ENCODE measurements at places on chromosomes 3 and 15.

GRCh38 chr3:189278221-189278620, 106.5 kb downstream of the TPRG1 start:
- no peak for DNase-seq

GRCh38 chr3:179812096-179812382, 159.2 kb downstream of the USP13 start:
- DNase-seq, result no peak

DNA sequence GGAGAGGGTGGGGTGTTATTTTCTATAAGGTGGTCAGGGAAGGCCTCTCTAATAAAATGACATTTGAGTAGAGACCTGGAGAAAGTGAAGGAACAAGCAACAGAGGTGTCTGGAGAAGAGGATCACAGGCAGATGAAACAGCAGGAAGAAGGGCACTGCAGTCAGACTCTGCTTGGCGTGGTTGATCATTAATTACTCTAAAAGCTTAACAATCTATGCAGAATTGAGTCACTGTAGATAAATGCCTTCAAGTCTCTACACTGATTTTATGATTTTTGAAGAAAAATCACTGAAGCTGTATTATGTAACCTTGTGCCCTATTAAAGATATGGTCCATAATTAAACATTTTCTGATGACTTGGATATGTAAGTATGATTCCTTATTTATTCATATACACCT, 114.2 kb downstream of the TNIK start:
- DNase-seq, result no peak

DNA sequence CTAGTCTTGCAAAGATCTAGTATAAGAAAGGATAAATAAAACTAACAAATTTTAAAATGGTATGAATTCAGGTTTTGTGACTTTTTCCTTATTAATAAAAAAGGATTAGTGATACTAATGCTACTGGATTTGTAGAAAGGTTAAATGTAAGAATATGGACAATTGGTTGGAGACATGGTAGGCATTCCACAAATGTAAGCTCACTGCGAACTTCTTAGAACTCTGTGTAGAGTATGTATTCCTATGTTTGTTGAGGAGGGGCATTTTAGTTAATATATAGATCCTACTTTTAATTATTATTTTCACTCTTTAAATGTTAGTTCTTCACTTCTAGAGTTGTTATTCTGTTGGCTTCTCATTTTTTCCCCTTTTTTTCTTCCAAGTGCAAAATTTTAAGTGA, 414.3 kb downstream of the RBMS3 start:
- DNase-seq, result no peak

GRCh38 chr15:78369161-78369560, 29.0 kb downstream of the CRABP1 start:
- DNase-seq, result no peak

DNA sequence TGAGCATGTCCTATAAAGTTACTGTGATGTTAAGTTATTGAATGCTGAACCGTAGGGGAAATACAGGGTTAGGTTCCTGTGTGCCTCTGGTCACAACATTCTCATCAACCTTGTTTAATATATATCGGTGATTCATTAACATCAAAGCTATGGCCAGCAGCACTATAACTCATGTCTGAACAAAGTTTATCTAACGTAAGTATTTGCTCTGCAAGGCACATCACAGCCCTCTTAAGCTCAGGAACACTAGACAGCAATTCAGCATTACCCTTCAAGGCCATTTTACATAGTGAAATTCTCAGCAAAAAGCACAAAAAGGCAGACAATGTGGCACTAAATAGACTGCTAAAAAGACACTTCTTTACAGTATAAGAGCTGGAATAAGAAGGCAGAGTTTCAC, 48.2 kb upstream of the FNDC3B start:
- DNase-seq, result no peak

DNA sequence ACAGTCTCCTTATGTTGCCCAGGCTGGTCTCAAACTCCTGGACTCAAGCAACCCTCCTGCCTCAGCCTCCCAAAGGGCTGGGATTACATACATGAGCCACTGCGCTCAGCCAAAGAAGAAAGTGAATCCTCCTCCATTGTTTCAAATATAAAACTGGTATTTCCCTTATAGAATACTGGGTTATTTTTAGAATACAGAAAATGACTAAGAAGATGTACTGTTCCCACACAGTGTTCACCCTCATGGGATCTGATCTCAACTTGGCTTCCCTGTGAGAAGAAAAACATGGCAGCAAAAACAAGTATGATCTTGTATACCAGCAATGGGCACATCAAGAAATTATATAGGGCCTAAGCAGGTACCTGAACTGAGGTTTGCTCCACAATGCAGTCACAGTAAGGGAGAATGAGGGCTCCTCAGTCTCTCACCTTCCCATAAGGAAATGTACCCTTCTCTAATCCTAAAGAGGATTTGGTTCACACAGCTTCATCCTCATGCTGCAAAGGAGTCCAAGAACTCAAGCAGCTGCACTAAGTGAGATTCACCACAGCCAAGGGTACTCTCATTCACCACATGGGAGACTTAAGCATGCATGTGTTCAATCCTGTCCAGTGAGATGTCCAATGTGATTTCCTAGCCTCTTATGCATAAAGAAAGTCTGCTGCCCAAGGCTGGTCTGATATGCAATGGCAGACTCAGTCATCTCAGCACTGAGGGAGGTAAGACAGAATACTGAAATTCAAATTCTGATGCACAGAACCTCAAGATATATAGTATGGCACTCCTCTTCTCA, 25.8 kb downstream of the USP4 start:
- DNase-seq, result no peak

DNA sequence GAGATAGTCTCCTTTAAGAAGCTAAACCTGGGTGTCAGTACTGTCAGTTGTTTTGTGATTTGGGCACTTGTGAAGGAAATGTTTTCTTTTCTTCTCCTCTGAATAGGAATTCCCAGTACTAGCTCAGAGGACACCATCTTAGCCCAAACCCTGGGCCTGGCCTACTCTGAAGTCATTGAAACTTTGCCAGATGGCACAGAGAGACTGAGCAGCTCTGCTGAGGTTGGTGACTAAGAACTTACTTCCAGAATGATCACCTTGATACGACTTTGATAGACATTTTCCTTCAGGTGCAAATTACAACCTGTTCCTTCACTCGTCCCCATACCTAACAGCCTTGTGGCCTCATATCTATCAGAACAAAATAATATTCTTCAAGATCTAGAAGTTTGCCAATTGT, 100.2 kb downstream of the LARS2 start:
- no peak for DNase-seq

- DNase-seq, result no peak
Measured at GRCh38 chr15:56628893-56629532, 104.3 kb downstream of the ZNF280D start.

DNA sequence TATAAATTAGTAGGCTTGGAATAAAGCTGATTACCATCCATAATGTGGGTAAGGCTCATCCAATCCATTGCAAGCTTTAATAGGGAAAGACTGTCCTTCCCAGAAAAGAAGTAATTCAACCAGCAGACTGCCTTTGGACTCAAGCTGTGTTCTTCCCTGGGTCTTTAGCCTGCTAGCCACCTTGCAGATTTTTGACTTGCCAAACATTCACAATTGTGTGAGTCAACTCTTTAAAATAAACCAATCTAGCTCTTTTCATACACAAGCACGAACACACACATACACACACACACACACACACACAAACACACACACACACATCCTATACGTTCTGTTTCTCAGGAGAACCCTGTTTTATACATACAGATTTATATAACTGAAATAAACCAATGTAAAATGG, 248.1 kb downstream of the NAALADL2 start:
- DNase-seq, result no peak

DNA sequence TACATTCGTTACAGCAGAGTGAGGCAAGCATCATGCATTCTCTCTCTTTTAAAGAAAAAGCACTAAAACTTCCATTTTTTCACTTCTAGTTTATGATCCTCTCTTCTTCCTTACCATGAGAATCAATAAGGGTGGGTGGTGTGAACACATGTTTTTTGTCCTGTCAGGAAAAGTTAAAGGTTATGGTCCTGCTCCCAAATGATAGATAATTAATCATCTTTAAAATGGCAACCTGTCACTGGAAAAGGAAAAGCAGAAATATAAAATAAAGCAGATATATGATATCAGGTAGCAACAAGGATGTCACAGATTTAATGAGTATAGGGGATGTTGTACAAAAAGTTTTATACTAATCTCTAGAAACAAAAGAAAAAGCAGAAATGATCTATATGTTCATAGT, 56.4 kb upstream of the PHLDB2 start:
- no peak for DNase-seq

DNA sequence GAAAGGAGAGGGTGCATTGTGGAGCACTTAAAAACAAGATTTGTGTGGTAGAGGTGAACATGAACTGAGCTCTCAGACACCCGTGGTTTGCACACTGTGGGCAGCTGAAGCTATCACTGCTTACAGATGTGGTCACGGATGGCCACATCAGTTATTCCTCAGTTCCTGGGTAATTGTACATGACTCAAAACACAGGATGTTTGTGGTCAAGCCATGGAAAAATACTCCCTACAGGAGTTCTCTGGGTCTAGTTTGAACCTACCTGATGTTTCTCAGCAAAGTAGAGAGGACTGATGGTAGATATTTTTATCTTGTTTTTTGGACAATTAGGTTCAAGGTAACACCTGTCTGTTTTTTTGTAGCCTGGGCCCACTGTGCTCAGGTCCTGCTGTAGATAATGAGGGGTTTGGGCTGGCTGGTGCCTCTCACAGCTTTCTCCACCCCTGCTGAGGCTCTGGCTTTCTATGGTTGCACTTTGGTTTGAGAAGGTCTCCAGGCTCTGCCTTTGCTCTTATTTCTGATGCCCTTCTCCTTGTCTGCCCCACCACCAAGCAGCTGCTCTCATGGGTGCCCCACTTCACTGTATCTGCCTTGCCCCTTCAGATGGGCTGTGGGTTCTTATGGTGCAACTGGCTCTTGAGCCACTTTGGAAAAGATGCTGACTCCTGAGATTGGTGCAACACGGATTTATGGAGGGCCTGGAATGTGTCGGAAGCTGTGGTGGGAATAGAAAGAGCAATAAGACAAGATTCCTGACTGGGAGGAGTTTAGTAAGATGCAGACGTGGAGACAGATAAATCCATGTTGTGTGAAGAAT, 40.1 kb downstream of the CDCP1 start:
- DNase-seq, result peak; percentile 73

- no peak for DNase-seq
Measured at GRCh38 chr3:13587442-13587841, 38.5 kb downstream of the FBLN2 start.

- no peak for DNase-seq
Measured at GRCh38 chr15:93158097-93158900, 69.3 kb upstream of the RGMA start.

DNA sequence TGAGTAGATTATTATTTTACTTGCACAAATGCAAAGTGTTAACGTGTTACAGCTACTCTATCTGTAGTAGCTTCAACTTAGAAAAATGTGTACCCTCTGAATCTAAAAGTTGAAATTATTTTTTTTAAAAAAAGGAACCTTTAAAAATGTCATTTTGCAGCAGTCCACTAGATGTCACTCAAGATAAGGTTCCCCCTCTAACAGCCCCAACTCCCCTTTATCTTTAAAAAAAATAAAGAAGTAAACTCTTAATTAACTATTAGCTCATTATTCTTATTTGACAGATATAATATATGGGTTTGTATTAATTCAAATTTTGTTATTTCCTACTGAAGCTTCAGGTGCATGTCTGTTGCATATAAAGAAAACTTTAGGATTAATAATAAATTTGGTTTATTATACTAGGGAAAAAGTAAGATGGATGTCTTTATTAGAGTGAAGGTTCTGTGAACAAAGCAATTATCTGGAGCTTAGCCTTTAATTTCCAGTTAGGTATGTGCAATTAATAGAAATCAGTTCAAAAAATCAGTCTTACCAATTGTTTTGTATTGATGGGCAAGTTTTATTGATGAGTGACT, 288.5 kb downstream of the VGLL3 start:
- no peak for DNase-seq

DNA sequence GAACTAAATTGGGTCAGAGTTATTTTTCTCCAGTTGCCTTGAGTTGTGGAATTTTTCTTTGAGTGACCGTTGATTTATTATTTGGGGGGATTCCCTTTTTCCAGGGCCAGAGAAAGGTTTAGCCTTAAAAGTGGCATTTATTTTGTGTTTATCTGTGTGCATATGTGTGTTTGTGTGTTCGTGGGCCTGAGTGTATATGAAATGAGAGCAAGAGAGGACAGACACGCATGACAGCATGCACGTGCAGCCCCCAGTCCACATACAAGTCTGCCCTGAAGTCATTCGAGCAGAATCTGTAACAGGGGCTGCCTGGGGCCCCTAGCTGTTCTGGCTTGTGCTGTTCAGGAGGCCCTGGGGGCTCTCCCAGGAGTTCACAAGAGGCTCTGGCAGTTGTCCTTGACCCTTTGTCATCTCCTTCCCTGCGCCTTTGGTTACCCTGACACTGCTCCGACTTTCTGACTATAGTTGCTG, 18.3 kb upstream of the TRAK1 start:
- DNase-seq, result no peak

DNA sequence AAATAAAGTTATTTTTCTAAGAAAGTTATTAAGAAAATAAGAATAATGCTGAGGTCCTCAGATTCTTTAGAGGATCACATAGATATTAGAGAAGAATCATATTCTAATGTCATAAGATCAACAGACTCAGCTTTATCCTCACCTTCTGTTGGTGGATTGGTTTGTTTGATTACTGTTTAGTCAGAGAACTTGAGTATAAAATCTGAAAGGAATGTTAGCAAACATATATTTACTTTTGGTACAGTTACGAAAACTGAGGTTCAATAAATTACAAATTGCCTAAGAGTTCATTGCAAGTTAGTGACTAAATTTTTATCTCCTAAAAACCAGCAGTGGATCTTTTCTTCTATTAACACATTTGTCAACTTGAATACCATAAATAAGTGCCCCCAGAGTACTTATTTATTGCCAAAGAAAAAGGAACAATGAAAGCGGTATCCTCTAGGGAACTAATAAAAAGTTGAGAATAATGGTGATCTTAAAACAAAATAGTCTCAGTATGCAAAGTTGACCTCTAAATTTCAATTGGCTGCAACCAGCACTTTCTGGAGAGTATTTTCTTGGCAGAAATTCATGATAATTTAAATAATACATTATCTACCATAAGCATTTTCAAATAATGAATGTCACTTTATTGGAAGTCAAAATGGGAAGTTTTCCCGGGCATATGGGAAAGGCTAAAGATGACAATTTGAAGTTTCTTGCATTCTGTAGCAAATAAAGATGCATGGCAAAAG, 296.8 kb downstream of the OTOL1 start:
- DNase-seq, result no peak

DNA sequence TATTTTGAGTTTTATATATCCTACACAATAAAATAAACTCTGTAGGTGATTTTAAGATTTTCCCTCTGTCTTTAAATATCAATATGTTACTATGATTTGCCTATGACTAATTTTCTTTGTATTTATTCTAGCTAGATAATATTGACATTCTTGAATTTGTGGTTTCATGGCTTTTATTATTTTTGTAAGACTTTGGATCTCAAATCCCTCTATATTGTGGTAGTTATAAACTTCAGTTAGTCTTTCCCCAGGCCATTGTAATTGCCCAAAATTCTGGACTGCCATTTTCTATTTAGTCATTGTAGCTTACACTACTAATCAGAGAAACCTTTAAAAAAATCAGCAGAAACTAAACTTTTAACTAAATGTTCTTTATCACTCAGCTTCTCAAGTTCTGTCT, 1559.3 kb upstream of the GBE1 start:
- DNase-seq, result no peak
